Activated CD8-positive, alpha-beta T cell treated with anti-CD3 and anti-CD28 coated beads, Interleukin-2, amount 10 ng/mL, durations not matched to agents 7 days and 5 days (primary cell): ENCODE measurements at places on chromosomes 3 and 15. TPM values are rescaled to one million over a fixed set of nuclear protein-coding genes. Genes with fewer than 3 reads are reported as not detected.
A peak's percentile ranks its signal among the peaks of the same experiment; 100 is the strongest.

The GPR156 gene
- not detected for total RNA-seq

The FSIP1 gene
- total RNA-seq, result 0.73 TPM

DNA sequence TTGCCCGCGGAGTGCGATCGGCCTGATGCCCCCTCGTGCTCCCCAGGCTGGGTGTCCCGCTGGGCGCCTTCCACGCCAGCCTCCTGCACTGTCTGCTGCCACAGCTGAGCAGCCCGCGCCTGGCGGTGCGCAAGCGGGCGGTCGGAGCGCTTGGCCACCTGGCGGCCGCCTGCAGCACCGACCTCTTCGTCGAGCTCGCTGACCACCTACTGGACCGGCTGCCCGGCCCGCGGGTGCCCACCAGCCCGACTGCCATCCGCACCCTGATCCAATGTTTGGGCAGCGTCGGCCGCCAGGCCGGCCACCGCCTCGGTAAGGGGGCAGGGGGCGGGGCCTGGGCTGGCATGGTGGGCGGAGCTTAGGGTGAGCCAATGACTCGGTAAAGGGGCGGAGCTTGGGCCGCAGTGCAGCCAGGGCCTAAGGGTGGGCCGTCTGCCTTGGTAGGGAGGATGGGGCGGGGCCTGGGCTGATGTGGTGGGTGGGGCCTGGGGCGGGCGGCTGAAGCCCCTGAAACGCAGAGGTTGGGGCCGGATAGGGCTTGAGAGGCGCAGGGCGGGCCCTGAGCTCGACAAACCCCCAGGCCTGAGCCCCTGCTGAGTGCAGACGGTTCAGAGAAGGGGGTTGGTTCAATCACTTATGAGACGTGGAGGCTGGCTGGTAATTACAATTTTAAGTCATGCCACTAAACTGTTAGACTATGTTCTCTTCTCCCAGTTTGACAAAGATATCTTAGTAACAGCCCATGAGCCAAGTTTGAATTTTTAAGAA is 13.7 kb downstream of the CAND2 start:
- peak; percentile 95 for DNase-seq

DNA sequence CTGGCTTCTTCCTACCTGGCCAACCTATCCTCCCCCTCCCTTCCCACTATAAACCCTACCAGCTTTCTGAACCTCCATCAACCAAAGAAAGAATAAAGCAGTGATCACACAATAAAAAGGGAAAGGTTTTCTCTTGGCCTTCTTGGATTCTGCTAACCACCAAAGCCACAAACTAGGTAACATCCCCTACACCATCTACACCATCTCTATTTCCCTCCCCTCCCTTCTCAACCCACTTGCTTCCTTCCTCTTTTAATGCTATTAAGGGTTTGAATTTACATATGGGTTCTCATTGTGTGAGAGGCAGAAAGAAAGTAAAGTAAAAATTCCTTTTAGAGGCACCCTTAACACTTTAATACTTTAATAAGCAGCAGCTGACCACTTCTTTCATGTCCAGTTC is 25.8 kb upstream of the RSL24D1 start:
- DNase-seq, result no peak

DNA sequence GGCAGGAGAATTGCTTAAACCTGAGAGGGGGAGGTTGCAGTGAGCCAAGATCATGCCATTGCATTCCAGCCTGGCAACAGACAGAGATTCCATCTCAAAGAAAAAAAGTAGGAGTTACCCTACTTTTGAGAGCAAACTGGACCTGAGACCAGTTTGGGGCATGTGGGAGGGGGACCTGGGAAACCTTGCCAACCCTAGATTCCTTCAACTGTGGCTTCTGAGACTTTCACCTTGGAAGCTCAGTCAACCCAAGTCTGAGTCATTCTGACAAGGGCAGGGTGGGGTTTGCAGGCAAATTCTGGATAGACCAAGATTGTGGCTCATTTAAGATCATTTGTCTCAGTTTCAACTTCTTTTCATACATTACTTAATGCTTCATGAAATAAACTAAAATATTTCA is 23.8 kb upstream of the SIAH2 start:
- peak; percentile 19 for DNase-seq

GRCh38 chr15:81433462-81433861 is 59.4 kb upstream of the TMC3 start:
- DNase-seq, result no peak

DNA sequence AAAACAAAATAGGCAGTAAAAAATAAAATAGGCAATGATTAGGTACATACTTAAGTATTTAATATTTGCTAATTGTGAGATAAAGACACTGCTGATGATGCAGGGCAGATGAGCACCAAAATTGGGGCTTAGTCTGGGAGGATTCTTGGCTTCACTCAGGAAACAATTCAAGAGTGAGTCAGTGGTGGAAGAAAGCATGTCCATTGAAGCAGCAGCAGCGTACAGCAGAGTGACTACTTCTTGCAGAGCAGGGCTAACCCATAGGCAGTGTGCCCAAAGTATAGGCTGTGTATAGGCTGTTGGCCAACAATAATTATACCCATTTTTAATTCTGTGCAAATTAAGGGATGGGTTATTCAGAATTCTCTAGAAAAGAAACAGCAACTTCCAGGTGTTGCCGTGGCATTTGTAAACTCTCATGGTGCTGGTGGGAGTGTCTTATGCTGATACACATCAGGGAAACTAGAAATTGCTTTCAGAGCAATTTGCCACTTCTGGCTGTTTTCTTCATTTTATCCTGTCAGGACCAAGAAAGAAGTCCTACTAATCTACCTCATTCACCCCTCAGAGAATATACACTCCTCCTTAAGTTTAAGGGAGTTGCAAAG is 317.3 kb upstream of the NAALADL2 start:
- no peak for DNase-seq

- DNase-seq, result no peak
Measured at GRCh38 chr15:65223996-65224395, 12.7 kb upstream of the CILP start.

The MORC1 gene
- total RNA-seq, result not detected

GRCh38 chr3:126461450-126462070 is 14.1 kb downstream of the ZXDC start:
- no peak for DNase-seq

GRCh38 chr3:57163751-57164150 is 1.4 kb downstream of the IL17RD start:
- no peak for DNase-seq

GRCh38 chr15:68228143-68228970 is 1.2 kb downstream of the CLN6 start:
- peak; percentile 22 for DNase-seq

- DNase-seq, result no peak
Measured at GRCh38 chr3:36643192-36643591, 121.2 kb downstream of the DCLK3 start.

The PPARG gene
- not detected for total RNA-seq

- no peak for DNase-seq
Measured at GRCh38 chr15:90054618-90055097, 47.6 kb downstream of the IDH2 start.

The GPR171 gene
- 124 TPM for total RNA-seq
